Esophagus squamous epithelium (tissue), 5 donors: ENCODE measurements at places on chromosomes 1 and 21. TPM values are rescaled to one million over a fixed set of nuclear protein-coding genes. Genes with fewer than 3 reads are reported as not detected.

CXADR gene
- 41.2 TPM for total RNA-seq

OR2L2 gene
- total RNA-seq: not detected

LY9 gene
- 0.68 TPM for total RNA-seq

CD34 gene
- total RNA-seq: 1.3 TPM

CYP4A11 gene
- total RNA-seq: 0.38 TPM

ANGPTL3 gene
- total RNA-seq: not detected

LIX1L gene
- total RNA-seq: 1.9 TPM

OVAAL gene
- not detected for total RNA-seq

PRAMEF17 gene
- total RNA-seq: not detected

C1orf226 gene
- 3.9 TPM for total RNA-seq
